ENCODE measurements at places on chromosomes 7 and 10.

DNA sequence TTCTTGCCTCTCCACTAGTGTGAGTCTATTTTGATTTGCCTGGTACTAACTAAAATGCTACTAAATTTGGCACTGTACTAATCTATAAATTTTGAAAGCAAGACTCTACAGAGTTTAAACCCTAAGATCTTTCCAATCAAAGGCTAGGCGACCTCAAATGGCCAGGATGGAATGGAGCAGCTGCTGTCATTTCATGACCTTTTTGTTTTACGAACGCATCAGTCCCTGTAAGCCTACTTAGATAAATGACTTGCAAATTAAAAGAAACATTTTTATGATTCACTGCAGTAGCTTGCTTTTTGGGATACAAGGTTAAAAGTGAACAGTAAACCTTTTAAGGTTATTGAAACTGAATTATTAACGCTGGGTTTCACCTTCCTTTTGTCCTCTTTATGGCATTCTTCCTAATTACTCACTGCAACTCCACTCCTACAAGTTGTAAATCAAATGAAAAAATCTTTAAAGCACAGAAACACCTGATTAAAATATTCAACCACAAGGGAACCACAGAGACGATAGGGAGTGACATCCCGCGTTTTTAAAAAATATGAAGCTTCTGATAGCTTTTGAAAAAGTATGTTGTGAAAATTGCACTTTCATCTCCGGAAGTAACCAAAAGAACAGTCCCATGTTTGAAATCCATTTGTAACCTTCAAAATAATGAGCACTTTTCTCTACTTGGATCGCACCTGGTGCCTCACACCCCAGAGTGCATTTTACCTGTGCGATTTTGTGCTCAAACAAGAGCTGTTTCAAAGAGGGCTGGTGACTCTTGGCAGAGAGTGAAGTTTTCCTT, 595.1 kb downstream of the PARD3 start:
- DNase-seq: no peak

GRCh38 chr7:21020667-21021066, 234.0 kb upstream of the SP8 start:
- DNase-seq: no peak

- DNase-seq: no peak
These were observed 462.0 kb downstream of the GRM8 start for GRCh38 chr7:126790763-126791162.

- no peak for DNase-seq
These were observed 1.2 kb downstream of the CACUL1 start for GRCh38 chr10:118753331-118754228.

GRCh38 chr7:55121249-55121648, 102.4 kb downstream of the EGFR start:
- no peak for DNase-seq

DNA sequence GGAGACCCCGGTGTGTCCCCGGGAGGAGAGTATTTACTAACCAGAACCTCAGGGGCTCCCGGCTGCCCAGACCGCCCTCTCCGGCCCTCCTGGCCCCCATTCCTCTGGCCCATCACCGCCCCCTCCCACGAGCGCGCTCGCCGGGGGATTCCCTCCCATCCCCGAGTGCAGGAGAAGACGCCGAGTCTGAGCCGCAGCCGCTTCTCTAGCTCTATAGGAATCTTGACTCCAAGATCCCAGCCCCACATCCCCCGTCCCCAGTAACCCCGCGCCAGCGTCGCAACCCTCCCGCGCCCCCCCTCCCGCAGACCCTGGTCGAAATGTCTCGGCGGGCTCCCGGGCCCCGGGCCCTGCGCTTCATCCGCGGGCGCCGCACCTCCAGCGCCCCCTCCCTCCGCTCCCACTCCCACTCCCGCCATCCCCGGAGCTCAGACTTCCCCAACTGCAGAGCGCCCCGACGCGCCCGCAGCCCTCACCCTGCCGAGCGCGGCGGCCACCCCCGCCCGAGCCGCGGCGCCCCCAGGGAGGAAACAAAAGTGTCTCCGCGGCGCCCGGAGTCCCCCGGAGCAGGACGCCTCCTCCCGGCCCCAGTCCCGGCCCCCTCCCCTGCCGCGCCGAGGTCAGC, 541 bp downstream of the ELMO1 start:
- DNase-seq: no peak

DNA sequence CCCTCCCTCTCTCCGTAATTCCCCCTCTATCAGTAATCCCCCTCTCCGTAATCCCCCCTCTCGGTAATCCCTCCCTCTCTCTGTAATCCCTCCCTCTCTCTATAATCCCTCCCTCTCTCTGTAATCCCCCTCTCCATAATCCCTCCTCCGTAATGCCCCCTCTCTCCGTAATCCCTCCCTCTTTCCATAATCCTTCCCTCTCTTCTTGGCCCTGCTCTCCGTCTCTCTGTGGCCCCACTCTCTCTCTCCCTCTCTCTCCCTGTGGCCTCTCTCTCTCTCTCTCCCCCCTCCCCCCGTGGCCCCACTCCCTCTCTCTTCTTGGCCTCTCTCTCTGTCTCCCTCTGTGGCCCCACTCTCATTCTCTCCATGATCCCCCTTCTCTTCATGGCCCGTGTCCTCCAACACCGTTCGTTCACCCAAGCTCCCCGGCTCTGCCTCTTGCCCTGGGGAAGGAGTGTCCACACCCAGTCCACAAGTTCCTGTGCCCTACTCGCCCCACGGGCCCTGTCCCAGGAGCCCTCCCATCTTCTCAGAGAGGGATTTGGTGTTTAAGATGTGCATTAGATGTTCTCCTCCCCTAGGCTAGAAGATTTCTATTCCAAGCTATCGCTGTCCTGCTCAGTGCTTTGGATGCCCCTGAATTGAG, 19.8 kb downstream of the SHH start:
- no peak for DNase-seq

DNA sequence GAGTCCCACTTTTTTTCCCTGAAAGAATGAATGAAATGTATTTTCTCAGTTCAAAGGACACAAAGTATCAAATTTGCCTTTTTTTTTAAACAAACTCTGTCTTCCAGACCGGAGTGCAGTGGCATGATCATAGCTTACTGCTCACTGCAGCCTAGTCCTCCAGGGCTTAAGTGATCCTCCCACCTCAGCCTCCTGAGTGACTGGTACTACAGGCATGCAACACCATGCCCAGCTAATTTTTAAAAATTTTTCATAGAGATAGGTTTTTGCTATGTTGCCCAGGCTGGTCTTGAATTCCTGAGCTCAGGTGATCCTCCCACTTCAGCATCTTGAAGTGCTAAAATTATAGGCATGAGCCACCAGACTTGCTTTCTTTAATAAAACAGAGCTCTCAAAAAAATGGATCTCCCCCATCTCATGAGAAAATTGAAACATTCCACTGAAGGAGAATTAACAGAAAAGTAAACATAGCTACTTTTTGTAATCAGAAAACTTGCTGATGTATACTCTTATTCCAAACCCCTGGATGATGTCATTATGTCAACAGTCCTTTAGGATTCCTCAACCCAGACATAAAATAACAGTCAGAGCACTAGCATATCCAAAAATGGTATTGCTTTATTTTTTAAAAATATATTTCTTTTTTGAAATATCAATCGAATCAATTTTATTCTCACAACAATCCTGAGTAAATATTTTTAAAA, 12.3 kb upstream of the TRDMT1 start:
- DNase-seq: no peak

- DNase-seq: no peak
These were observed 2.5 kb downstream of the LSM8 start for GRCh38 chr7:118186501-118186900.

DNA sequence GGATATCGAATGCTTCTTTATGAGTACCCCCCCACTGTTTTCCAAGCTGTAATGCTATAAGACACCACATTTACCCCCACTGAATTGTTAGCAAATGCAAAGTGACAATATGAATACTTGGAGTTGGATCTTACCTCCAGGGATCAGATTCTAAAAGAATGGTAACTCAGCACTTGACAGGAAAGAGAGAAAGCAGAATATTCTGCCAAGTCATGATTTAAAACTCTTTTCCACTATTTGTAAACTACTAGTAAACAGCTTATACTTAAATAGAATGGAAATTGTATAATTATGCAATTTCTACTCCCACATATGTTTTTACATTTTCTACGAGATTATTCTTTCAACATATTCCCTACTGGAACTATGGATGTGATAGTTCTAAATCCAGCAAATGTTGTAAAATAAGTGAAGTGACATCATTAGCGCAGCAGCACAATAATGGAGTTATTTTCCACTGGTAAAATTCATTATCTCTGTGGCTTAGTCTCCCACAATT, 56.0 kb upstream of the TFEC start:
- DNase-seq: no peak
